ENCODE measurements at places on chromosomes 5 and 9. TPM values are rescaled to one million over a fixed set of nuclear protein-coding genes. Genes with fewer than 3 reads are reported as not detected.

TRIM14 gene
- 7.4 TPM for total RNA-seq

GNA14 gene
- total RNA-seq, result 29.2 TPM

CETN3 gene
- 10.2 TPM for total RNA-seq

TMC1 gene
- total RNA-seq, result not detected

IFNE gene
- total RNA-seq, result not detected

SHC3 gene
- 4.6 TPM for total RNA-seq

RNF224 gene
- not detected for total RNA-seq

CNTNAP3B gene
- 40.8 TPM for total RNA-seq

TPM2 gene
- 3,590 TPM for total RNA-seq

ARL10 gene
- 14.1 TPM for total RNA-seq

MLANA gene
- total RNA-seq, result not detected

DNAH5 gene
- under 0.01 TPM for total RNA-seq
